ENCODE measurements at places on chromosomes 5 and 9. TPM values are rescaled to one million over a fixed set of nuclear protein-coding genes. Genes with fewer than 3 reads are reported as not detected.

Gene SAPCD2
- total RNA-seq = 1.8 TPM

Gene ANKRD18A
- not detected for total RNA-seq

Gene TAL2
- total RNA-seq = not detected

Gene MEIKIN
- total RNA-seq = not detected

Gene PDE6A
- total RNA-seq = not detected

Gene INSL6
- not detected for total RNA-seq

Gene OR1Q1
- 0.36 TPM for total RNA-seq

Gene GRM6
- under 0.01 TPM for total RNA-seq

Gene SLC25A2
- total RNA-seq = 1.9 TPM

Gene ARL14EPL
- 0.32 TPM for total RNA-seq

Gene ADAMTS2
- 29.5 TPM for total RNA-seq

Gene WNT8A
- total RNA-seq = not detected

Gene MOB3B
- total RNA-seq = 0.32 TPM

Gene CNTNAP3
- total RNA-seq = under 0.01 TPM

Gene FOXD4L3
- not detected for total RNA-seq

Gene GNE
- 37.5 TPM for total RNA-seq

Gene ANKRD18B
- total RNA-seq = not detected

Gene NEUROG1
- not detected for total RNA-seq

Gene FAM81B
- total RNA-seq = not detected

Gene C9orf50
- total RNA-seq = 0.61 TPM

Gene BSPRY
- not detected for total RNA-seq

Gene UNC13B
- 29.1 TPM for total RNA-seq

Gene RXRA
- total RNA-seq = 38.9 TPM

Gene IFNA16
- not detected for total RNA-seq

Gene APBB3
- total RNA-seq = 24.2 TPM

Gene CCL21
- not detected for total RNA-seq

Gene NMUR2
- total RNA-seq = not detected

Gene AK8
- total RNA-seq = 0.85 TPM

Gene MLLT3
- 30.4 TPM for total RNA-seq

Gene SLC4A9
- not detected for total RNA-seq

Gene PCDHGB7
- 20.2 TPM for total RNA-seq

Gene HTR1A
- total RNA-seq = not detected

Gene FOXB2
- total RNA-seq = not detected

Gene PKD2L2
- total RNA-seq = not detected

Gene SLC6A18
- total RNA-seq = not detected

Gene NDUFS6
- total RNA-seq = 12.1 TPM

Gene CMBL
- 6.7 TPM for total RNA-seq

Gene ARHGEF28
- 42.4 TPM for total RNA-seq

Gene TARS1
- 209 TPM for total RNA-seq

Gene FAXDC2
- 10.0 TPM for total RNA-seq

Gene ADGRV1
- total RNA-seq = 0.24 TPM

Gene CFAP90
- not detected for total RNA-seq

Gene CDH18
- total RNA-seq = not detected

Gene F2RL1
- total RNA-seq = 3.9 TPM
